ENCODE measurements at places on chromosomes 1 and 21. TPM values are rescaled to one million over a fixed set of nuclear protein-coding genes. Genes with fewer than 3 reads are reported as not detected.

The PLCH2 gene
- polyA plus RNA-seq, result 5.1 TPM

The CR1 gene
- not detected for polyA plus RNA-seq

The ADARB1 gene
- 3.4 TPM for polyA plus RNA-seq

The TNFRSF18 gene
- polyA plus RNA-seq, result 105 TPM

The CHIT1 gene
- polyA plus RNA-seq, result not detected

Data from immature natural killer cell (primary cell).